NCI-H1417 treated with DMSO at 0.1 percent for 48 hours (cell line): ENCODE measurements at places on chromosomes 12 and 14.

GRCh38 chr14:68337279-68337678 is 455.6 kb downstream of the ZFP36L1 start:
- DNase-seq: no peak

DNA sequence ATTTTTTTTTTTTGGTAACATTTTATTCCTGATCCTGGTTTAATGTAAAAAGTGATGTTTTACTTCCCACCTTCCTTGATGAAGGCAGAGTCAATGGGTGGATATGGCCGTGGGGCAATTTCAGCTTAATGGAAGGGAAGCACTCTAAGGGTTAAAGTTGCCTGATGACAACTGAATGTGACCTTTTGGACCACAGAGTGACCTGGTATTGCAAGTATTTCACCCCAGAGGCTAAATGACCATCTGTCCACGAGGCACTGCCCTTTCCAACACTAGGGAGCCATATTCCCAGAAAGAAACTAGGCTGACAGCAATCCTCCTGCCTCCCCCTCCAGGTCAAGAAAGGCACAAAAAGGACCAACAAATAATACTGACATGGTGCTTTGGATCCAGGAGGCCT is 4.8 kb downstream of the CCDC177 start:
- no peak for DNase-seq

- peak; percentile 34 for DNase-seq
Measured at GRCh38 chr12:115984616-115985015, 292.9 kb downstream of the MED13L start.

- no peak for DNase-seq
Measured at GRCh38 chr14:21860172-21860571, 186.6 kb upstream of the OR4E1 start.

DNA sequence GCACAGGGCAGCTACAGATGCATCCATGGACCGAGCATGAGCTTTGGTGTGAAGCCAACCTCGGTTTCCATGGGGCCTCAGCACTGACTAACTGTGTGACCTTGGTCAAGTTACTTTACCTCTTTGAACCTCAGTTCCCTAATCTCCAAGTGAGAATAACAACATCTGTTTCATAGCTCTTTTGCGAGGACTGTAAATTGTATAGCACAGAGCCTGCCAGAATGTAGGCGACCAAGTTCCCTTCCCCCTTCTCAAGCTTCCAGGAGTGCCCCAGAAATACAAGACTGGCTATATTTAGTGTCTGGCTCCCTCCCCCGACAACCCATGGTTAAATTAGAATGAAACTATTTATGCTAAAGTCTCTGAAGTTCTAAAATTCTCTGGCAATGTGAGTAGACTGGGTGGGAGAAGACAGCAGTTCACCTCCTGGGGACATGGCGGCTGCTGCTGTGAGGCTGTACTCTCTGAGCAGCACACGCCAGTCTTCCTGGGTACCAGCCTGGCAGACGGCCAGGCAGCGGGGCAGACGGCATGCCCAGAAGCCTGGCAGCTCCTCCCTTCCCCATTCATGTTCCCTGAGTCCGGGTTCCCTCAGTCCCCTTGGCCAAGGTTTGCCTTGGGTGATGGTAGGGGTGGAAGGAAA is 22.0 kb upstream of the TMED10 start:
- DNase-seq: no peak
